Chondrocyte (in vitro differentiated cells): ENCODE measurements at places on chromosomes 13 and 19. TPM values are rescaled to one million over a fixed set of nuclear protein-coding genes. Genes with fewer than 3 reads are reported as not detected.

DNA sequence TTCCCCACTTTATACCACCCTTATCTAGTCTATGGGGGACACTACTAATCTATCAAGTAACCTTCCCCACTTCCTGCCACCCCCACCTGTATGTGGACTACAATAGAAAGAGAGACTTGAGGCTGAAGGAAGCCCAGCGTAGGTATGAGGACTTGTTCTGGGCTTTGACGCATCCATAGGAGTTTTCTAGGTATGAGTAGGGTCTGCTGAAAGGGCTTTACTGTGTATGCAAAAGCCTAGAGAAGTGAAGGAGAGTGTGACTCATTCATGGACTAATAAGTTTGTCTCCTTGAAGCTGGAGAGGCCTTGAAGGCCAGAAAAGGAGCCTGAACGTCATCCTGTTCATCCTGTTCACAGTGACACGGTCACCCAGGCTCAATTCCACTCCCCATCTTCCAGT, 21.8 kb downstream of the TINCR start:
- no peak for DNase-seq
- H3K4me3 ChIP-seq = no peak overlapping the region

GRCh38 chr19:30073152-30074000, 131.3 kb downstream of the URI1 start:
- H3K4me1 ChIP-seq = no peaks in the 10 kb centered on the region
- no peak overlapping the region for H3K4me3 ChIP-seq
- H3K36me3 ChIP-seq = no peaks in the 10 kb centered on the region
- no peak overlapping the region for H3K27ac ChIP-seq
- H3K27me3 ChIP-seq = peaks cover 6% of the 10 kb centered on the region

DNA sequence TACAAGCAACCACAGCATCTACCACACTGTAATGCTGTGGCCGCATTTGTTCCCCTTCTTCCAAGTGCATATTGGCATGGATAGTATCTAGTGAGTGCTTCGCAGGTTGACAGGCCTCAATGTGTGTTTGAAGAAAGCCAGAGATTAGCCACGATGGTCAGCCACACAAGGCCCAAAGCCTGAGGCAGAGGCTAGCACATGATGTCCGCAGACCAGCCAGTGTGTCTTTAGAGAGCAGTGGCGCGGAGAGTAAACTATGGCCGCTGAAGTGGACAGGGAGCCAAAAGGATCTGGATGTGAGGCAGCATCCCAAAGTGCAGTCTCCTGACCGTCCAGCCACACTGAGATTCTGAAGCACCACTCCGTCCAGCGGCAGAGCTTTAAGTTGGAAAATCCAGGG, 36.0 kb downstream of the BRD4 start:
- H3K27me3 ChIP-seq = no peaks in the 10 kb centered on the region
- H3K36me3 ChIP-seq = peaks cover 3% of the 10 kb centered on the region
- H3K27ac ChIP-seq = peak overlapping the region; percentile 95
- peaks cover 96% of the 10 kb centered on the region for H3K4me1 ChIP-seq
- H3K4me3 ChIP-seq = peak overlapping the region; percentile 39

GRCh38 chr13:110170882-110171281, 136.1 kb downstream of the COL4A1 start:
- no peak overlapping the region for H3K4me3 ChIP-seq
- peaks cover 4% of the 10 kb centered on the region for H3K4me1 ChIP-seq
- peak overlapping the region; percentile 79 for H3K27ac ChIP-seq
- peaks cover 69% of the 10 kb centered on the region for H3K36me3 ChIP-seq
- no peak for DNase-seq
- H3K27me3 ChIP-seq = no peaks in the 10 kb centered on the region

DNA sequence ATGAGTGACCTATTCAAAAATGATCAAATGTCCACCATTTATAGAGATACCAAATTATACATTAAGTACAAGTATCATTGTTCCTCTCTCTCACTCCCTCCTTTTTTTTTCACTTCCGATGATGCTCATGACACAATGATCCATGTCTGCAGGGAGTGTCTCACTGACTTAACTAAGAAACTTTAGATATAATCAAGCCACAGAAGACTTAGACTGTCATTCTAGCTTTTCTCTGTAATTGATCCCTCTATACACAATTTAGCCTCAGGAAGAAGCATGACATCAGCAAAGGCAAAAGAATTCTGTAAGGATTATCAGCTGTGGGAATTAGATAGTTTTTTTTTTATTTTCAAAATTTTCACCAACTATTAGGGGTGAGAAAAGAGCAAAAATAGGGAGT, 734.9 kb upstream of the PCDH9 start:
- no peaks in the 10 kb centered on the region for H3K27me3 ChIP-seq
- no peak overlapping the region for H3K4me3 ChIP-seq
- no peaks in the 10 kb centered on the region for H3K36me3 ChIP-seq
- H3K4me1 ChIP-seq = no peaks in the 10 kb centered on the region
- H3K27ac ChIP-seq = no peak overlapping the region
- DNase-seq = no peak

DNA sequence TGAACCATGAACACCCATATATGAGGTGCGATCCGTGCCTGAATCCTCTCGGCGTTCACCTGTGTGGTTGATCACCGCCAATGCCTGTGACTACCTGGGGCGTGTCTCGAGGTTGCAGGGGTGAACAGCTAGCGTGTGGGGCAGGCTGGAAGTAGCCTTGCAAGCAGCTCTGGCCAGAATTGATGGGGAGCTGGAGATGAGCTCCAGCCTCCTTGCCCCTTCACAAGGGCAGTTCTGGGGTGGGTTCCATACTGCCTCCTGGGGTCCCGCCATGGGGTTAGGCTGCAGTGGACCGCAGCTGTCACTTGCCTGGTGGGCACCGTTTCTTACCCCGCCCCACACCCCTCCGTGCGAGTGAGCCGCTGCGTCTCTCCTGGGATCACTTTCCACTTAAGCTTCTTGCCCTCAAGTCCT, 154.5 kb upstream of the SOX1 start:
- H3K4me1 ChIP-seq = peaks cover 5% of the 10 kb centered on the region
- H3K36me3 ChIP-seq = no peaks in the 10 kb centered on the region
- peak; percentile 75 for DNase-seq
- H3K27me3 ChIP-seq = peaks cover 27% of the 10 kb centered on the region
- H3K27ac ChIP-seq = no peak overlapping the region
- no peak overlapping the region for H3K4me3 ChIP-seq

GRCh38 chr19:8148410-8149260, 757 bp downstream of the FBN3 start:
- peaks cover 39% of the 10 kb centered on the region for H3K27me3 ChIP-seq
- no peak for DNase-seq
- H3K36me3 ChIP-seq = peaks cover 2% of the 10 kb centered on the region
- peaks cover 9% of the 10 kb centered on the region for H3K4me1 ChIP-seq
- H3K27ac ChIP-seq = no peak overlapping the region

DNA sequence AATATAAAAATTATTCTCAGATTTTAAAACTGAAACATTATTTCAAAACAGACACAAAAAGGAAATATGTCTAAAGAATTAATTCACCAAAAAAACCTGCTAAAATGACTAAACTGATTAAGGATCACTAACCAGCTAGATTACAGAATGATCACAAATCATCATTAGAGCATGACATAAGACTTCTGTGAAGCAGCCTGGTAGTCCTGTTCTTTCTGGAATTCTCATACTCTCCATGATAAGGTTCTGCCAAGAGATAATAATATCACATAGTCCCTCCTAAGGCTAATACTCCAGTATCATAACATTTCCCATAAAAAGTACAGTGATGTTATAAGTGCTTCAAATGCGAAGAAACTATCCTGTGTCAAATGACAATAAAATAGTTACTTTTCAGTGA, 1814.9 kb downstream of the SLITRK5 start:
- H3K27ac ChIP-seq = no peak overlapping the region
- H3K36me3 ChIP-seq = no peaks in the 10 kb centered on the region
- no peak for DNase-seq
- H3K4me3 ChIP-seq = no peak overlapping the region
- no peaks in the 10 kb centered on the region for H3K27me3 ChIP-seq

DNA sequence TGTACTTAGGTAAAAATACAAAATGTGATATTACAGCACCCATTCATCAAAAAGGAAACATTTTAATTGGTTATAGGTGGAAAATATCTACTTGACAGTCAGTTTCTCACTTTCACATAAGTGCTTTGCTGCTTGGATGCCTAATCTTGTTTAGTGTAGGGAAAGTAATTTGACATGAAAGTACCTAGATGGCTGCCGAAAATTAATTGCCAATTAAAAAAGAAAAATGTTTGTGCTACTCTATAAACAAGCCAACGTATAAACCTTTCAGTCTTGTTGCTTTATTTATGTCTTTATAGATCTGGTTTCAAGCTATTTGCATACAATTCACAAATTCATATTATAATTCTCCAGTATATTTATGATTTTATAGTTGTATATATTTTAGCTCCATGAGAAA, 729.9 kb downstream of the DACH1 start:
- no peak overlapping the region for H3K27ac ChIP-seq
- no peak for DNase-seq
- H3K4me1 ChIP-seq = no peaks in the 10 kb centered on the region

GRCh38 chr19:41569481-41570150, 6.3 kb upstream of the CEACAM21 start:
- H3K4me3 ChIP-seq = no peak overlapping the region
- DNase-seq = no peak
- no peaks in the 10 kb centered on the region for H3K36me3 ChIP-seq
- no peaks in the 10 kb centered on the region for H3K4me1 ChIP-seq
- H3K27ac ChIP-seq = no peak overlapping the region

GRCh38 chr13:33218426-33218825, 67.1 kb downstream of the STARD13 start:
- peaks cover 2% of the 10 kb centered on the region for H3K36me3 ChIP-seq
- H3K27me3 ChIP-seq = no peaks in the 10 kb centered on the region
- DNase-seq = no peak
- H3K4me1 ChIP-seq = peaks cover 59% of the 10 kb centered on the region
- no peak overlapping the region for H3K4me3 ChIP-seq
- peak overlapping the region; percentile 64 for H3K27ac ChIP-seq

DNA sequence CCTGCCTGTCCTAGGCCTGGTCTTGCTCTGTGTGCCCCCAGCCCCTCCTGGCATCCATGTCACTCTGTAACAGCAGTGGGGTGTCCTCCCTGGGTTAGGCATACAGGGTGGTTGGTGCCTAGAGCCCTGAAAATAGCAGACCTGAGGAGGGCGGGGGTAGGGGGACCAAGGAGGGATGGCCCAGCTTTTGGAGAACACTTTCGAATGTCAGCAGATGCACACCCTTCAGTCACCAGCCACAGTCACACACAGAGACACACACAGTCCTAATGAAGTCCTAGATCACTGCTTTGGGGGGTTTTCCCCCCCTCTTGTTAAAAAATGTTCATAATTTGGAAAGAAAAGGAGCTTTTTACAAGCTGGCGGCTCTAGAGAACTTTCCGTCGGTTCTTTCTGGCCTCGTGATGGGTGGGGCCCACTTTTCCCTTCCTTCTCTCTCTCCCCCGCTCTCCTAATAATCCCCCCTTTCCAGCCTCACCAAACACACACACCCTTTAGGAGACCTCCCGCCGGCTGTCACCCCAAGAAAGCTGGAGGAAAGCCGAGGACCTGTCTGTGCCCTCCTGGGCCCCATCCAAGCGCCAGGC, 47.9 kb downstream of the LYL1 start:
- H3K27ac ChIP-seq = peak overlapping the region; percentile 98
- peaks cover 93% of the 10 kb centered on the region for H3K4me1 ChIP-seq
- no peak overlapping the region for H3K4me3 ChIP-seq
- no peaks in the 10 kb centered on the region for H3K36me3 ChIP-seq

Gene CERS1
- 4.3 to 10.2 TPM (median 8.4 TPM) in 3 replicates for total RNA-seq

DNA sequence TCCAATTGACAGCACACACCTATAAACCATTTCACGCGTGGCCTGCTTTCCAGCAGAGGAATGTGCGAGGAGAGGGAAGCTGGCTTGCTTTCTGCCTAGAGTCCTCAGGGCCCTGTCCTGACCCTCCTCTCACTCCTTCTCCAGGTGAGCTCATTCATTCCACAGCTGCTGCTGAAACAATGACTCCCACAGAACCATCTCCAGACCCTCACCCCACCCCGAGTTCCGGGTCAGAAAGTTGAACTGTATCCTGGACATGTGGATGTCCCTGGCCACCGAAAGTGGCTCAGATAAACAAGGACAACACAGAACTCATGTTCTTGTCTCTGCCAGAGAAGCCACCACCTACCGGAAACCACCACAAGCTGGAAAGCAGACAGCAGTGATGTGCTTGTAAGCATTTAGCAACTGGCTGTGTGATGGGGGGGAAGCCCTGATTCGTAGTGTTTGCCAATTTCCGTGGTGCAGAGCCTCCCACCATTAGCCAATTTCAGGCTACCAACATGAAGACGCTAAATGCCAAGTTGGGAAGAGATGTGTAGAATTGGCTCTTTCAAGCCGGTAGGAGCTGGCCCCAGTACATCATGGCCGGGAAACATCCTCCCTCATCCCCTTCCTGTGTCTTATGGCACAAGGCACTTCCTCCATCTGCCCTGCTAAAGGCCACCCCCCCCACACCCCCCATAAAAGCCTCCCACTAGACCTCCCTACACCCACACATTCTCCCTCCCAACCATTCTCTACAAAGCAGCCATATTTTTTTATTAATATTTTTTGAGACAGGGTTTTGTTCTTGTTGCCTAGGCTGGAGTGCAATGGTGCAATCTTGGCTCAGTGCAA, 5.0 kb downstream of the SYCE2 start:
- no peak for DNase-seq
- H3K4me3 ChIP-seq = no peak overlapping the region
- peaks cover 10% of the 10 kb centered on the region for H3K4me1 ChIP-seq
- no peak overlapping the region for H3K27ac ChIP-seq
- H3K36me3 ChIP-seq = no peaks in the 10 kb centered on the region
- H3K27me3 ChIP-seq = no peaks in the 10 kb centered on the region

- H3K36me3 ChIP-seq = peaks cover 16% of the 10 kb centered on the region
- H3K4me1 ChIP-seq = peaks cover 38% of the 10 kb centered on the region
- H3K4me3 ChIP-seq = no peak overlapping the region
- H3K27me3 ChIP-seq = no peaks in the 10 kb centered on the region
- no peak for DNase-seq
Measured at GRCh38 chr13:32253911-32254399, 61.2 kb downstream of the ZAR1L start.

- peak overlapping the region; percentile 52 for H3K4me3 ChIP-seq
- H3K27me3 ChIP-seq = no peaks in the 10 kb centered on the region
- DNase-seq = no peak
Measured at GRCh38 chr19:58514564-58515022, 2.8 kb upstream of the SLC27A5 start.

DNA sequence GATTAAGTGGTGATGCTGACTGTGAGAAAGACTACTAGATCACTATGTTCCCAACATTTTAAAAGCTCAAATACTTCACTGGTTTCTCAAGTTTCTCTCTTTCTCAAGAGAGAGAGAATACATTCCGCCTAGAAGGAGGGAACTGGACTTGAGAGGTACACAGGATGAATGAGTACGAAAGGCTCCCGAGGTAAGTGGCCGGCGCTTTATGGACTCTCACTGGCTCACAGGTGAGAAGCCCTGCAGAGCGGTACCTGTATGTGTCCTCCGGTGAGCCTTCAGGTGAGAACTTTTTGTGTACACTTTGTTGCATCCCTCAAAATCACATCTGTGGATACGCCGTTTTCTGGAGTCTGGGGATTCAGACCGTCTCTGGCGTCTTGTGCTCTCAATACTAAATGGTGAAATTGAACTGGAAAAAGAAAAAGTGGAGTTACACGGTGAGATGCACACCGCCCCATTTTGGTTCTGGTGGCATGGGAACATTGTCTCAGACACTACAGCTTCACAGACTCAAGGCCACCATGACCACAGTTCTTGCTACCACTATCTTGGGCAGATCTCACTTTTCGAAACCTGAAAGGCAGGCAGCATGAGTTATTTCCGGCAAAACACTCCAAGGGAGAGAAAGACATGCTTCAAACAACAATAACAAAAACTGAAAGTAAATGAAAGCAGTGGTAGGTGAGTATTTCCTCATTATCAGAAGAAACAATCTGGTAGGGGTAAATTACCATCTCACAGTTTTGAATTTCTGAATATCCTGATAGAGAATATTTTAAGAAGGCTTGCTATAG, 418.9 kb downstream of the KLF12 start:
- no peaks in the 10 kb centered on the region for H3K27me3 ChIP-seq
- H3K4me3 ChIP-seq = no peak overlapping the region
- no peak overlapping the region for H3K27ac ChIP-seq
- peaks cover 8% of the 10 kb centered on the region for H3K36me3 ChIP-seq
